ENCODE measurements at places on chromosomes 12 and 14.
A peak's percentile ranks its signal among the peaks of the same experiment; 100 is the strongest.

DNA sequence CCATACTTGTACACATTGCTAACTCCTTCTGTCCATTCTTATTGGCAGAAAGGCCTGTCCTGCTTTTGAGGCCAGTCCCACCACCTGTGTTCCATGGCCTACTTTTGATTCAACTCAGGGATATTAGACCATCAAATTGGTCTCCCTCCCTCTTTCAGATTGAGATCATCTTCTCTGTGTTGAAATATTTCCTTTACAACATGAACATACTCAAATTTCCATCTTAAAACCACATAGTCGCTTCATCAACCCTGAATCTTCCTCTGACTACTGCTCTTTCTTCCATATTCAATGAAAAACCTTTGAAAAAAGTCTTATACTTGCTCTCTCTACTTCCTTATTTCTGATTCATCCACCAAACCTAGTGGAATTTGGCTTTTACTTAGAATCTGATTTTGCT, 34.9 kb downstream of the TRMT5 start:
- no peak for DNase-seq

GRCh38 chr14:38791862-38792261, 311.2 kb downstream of the SEC23A start:
- no peak for DNase-seq

- DNase-seq, result peak; percentile 85
Measured at GRCh38 chr14:69133206-69134125, 19.5 kb downstream of the DCAF5 start.

- DNase-seq, result no peak
Measured at GRCh38 chr12:99389751-99390150, 257.8 kb upstream of the GARIN6 start.

DNA sequence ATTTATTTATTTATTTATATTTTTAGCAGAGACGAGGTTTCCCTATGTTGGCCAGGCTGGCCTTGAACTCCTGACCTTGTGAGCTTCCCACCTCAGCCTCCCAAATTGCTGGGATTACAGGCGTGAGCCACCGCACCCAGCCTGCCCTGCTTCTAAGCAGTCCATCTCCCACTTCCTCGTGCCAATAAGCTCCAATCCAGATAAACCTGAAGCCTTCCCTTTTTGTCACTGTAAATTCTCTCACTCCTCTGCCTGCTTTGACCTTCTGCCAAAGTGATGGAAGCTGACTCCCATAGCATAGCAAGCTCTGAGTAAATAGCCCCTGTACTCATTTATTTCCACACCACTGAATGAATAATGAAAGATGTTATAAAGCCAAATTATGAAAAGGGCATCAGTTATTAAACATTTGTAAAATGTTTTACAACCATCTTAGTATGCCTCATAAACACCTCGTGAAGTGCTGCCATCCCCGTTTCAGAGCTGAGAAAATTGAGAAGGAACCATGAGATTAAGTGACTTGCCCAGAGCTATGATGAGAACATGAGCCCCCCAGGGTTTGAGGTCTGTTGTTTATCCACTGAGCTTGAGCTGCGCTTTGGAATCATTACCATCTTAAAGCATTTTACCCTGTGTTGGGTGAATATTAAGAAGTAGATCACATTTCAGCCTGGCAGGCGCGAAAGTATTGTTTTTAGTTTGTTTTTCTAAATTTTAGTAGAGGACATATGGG, 30.4 kb downstream of the MANSC1 start:
- DNase-seq, result peak; percentile 11

GRCh38 chr12:107327651-107328182, 234.4 kb upstream of the CRY1 start:
- DNase-seq, result no peak

DNA sequence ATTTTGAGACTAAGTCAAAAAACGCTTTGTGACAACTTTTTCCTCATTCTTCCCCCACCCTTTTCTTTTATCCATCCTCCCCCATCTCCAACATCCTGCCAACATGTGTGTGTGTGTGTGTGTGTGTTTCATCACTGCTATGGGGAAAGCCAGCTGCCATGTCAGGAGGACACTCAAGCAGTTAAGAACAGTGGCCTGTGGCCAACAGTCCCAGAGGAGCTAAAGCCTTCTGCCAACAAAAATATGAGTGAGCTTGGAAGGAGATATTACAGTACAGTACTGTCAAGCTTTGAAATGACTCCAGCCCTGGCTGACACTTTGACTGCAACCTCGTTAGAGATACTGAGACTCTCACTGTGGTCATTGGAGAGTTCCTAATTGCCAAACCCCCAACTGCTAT, 5.0 kb upstream of the CSRP2 start:
- DNase-seq, result peak; percentile 56

- peak; percentile 98 for DNase-seq
Measured at GRCh38 chr14:52068615-52069306, at the start of gene NID2. NID2 (minus strand) TSS chr14:52069059; CDS start chr14:52068994, 65 bp downstream.

DNA sequence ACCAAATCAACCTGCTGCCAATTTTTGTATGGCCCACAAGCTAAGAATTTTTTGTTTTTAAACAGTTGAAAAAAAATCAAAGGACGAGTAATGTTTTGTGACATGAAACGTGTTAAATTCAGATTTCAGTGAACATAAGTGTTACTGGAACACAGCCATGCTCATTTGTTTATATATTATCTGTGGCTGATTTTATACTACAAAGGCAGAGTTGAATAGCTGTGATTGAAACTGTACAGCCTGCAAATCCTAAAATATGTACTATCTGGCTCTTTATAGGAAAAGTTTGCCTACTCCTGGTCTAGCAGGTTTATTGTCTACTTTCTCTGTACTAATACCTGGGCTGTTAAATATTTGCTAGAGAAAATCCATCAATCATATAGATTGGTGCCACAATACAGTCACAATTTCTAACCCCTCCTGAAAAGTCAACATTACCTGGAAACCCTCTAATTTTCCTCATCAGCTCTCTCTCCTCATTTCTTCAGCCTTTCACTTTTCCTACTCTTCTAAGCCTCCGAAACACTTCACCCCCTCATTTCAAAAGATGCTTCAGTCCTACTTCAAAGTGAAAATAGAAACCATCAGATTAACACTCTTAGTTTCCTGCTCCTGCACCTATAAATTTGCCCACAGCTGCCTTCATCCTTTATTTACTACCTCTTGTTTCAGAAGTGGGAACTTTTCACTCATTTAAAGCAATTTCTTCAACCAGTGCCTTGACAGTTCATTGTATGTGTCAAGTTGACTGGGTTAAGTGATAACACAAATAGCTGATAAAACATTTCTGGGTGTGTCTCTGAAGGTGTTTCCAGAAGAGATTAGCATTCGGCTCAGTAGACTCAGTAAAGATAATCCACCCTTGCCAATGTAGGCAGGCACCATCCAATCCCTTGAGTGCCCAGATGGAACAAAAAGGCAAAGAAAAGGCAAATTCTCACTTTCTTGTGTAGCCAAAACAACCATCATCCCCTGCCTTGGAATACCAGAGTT, 18.0 kb upstream of the C2CD5 start:
- no peak for DNase-seq

DNA sequence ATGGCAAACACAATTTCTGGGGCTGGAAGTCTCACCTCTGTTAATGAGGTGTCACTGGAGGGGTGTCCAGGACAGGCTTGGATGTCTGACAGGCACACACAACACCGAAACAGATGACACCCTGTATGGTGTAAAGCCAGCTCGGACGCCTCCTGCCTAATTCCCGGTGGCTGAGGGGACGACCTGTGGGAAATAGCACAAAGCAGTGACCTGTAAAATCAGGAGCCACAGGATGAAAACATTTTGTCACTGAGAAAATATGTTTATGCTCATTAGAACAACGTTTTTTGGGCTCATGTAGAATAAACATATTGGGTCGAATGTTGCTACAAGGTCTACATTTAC, 285.0 kb upstream of the RTL1 start:
- no peak for DNase-seq

GRCh38 chr12:2268471-2269286, 215.9 kb downstream of the CACNA1C start:
- peak; percentile 60 for DNase-seq

DNA sequence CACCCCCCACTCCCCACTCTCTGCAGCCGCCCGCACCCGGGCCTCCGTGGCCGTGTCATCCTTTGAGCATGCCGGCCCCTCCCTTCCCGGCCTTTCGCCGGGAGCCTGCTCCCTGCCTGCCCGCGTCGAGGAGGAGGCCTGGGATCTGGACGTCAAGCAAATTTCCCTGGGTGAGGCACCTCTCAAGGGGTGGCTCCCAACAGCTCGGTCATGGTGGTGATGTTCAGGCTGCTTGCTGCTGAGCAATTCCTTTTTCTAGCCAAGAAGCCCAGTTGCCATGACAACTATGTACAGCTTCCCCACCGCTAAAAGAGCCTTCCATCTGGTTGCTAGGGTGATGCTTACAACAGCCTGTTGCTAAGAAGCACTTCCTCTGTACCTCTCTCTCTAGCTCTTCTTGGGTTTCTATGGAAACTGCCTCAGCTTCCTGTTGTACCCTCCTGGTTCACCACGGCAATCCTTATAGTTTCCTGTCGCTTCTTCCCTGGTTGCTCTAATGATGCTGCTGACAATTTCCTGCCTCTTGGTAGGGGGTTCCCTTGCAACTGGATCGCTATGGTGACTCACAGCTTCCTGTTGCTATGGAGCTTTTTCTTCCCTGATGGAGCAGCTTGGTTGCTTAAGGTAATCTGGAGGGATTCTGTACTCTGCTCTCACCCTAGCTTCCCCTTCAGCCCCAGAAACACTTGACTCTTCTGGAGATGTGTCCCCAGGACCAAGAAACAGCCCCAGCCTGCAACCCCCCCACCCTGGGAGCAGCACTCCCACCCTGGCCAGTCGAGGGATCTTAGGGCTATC, 11.0 kb downstream of the ZNF219 start:
- peak; percentile 62 for DNase-seq

GRCh38 chr12:5784462-5785130, 160.5 kb downstream of the ANO2 start:
- no peak for DNase-seq

DNA sequence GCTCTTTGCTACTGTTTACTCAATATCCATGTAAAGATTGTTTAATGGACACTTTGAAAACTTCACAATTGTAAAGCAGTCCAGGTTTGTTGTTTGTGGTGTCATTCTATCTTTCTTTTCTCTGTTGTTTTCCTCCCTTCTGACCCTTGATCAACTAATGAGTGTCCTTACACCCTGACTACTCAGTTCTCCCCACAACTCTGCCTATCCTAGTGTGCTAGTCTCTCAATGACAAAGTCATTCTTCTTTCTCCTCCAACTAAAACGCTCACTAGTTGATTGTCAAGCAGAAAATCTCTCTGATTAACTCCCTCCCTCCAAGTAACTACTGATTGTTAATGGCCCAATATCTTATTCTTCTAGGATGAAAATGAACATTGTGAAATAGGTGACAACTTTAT, 148.5 kb upstream of the FBXO33 start:
- no peak for DNase-seq

GRCh38 chr14:40368314-40368713, 936.1 kb upstream of the FBXO33 start:
- no peak for DNase-seq

DNA sequence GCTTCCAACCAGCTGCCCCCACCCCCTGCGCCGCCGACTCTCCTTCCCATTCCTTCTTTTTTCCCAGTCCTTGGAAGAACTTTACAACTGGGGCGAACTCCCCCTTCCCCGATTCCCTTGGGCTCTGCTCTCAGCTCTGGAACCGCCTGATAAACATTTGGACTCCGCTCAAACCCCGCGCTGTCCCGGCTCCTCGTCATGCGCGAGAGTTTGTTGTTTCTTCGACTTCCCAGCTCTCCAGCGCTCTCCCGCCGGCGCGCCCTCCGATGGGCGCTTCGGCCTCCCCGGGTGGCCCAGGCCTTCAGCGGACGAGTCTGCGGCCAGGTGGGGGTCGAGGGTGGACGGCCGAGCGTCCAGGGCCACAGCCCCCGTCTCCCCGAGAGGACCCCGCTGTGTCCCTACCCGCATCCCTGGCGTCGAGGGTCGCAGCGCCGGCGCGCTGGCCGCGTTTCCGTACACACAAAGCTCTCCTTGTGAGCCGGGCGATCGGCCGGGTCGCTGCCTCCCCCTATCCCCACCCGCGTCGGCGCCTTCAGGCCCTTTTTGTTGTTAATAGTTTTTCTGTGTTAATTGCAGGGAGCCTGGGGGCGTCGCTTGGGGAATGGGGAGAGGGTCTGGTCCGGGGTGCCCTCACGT, 847 bp downstream of the MMP14 start:
- peak; percentile 65 for DNase-seq
